HTR-8/SVneo (cell line): ENCODE measurements at places on chromosomes 11 and 22.

DNA sequence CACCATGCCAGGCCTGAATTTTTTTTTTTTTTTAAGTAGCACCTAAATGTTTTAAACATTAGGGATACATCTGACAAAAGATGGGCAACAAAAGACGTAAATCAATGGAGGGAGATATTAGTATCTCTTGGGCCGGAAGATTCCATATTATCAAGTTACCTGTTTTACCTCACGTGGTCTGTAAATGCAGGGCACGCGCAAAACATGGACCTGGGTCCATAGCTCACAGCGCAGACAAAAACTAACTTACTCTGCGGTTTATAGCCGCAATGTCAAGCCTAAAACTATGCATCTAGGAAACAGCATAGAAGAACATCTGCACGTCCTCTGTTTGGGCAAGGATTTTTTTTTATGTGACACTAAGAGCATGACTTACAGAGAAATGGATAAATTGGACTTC lies 31.5 kb upstream of the PANX2 start:
- no peak for DNase-seq

DNA sequence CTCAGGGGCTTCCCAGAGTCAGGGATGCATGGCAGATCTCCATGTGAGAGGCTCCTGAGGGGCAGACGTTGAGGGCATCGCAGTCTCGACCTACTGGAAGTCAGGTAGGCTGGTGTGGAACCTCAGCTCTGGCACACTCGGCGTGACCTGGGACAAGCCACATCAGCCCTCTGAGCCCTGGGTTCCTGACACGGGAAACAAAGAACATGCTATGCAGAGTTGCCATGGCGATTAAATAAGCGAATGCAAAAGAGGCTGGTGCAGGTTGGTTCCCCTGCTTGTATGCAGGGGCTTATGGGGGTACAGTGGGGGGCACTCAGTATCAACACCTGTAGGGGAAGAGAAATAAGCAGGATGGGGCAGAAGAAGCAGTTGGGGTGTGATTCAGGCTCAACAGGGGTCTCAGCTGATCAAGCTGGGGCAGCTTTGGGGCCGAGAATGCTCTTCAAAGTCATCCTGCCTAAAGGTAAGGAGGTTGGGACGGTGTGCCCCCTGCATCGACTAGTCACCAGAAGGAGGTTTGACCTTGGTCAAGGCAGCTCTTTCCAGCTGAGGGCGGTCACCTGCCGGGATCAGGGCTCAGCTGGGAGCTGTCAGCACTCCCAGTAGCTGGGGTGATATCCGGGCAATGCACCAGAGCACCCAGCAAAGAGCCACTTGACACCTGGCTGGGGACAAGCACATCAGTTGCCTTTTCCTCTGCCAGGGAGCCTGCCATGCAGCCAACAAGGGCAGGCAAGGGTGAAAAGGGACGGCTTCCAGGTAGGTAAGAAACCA lies 442.7 kb downstream of the MIAT start:
- DNase-seq = no peak

GRCh38 chr11:92870196-92870832 lies 99.1 kb upstream of the MTNR1B start:
- no peak for DNase-seq

DNA sequence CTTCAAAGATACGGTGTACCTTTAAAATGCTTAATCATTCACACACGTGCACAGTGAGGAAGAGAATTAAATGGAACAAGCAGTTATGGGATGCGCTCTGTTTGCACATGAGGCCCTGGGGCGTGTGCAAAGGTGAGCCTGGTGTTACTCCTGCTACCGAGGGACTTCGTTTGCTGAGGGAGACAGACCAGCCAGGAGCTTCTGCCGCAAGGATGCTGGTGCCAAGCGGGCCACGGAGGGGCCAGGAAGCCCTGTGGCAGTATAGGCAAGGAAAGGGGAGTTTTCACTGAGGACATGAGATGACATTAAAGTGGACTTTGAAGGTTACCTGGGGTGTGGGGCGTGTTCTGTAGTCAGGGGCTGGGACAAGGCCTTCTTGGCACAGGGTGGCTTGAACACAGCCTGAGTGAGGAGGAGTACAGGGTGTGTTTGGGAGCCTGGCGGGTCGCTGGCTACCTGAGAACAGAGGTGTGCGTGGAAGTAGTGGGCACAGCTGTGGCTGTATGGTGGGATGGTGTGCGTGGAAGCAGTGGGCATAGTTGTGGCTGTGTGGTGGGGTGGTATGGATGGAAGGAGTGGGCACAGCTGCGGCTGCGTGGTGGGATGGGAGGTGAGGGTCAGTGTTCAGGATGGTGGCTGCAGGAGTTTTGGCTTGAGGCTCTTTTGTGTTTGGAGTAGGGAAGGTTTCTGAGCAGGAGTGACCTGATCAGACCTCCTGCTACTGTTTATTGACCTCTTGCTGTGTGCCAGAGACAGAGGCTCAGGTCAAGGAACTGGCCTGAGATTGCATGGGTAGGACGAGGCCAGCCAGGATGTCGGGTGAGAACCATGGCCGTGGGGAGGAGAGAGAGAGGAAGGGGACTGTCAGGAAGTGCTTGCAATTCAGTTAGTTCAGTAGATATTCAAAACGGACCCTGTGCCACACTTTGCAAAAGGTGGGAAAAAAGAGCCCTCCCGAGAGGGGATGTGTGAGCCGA lies 13.7 kb downstream of the TBC1D22A start:
- no peak for DNase-seq

DNA sequence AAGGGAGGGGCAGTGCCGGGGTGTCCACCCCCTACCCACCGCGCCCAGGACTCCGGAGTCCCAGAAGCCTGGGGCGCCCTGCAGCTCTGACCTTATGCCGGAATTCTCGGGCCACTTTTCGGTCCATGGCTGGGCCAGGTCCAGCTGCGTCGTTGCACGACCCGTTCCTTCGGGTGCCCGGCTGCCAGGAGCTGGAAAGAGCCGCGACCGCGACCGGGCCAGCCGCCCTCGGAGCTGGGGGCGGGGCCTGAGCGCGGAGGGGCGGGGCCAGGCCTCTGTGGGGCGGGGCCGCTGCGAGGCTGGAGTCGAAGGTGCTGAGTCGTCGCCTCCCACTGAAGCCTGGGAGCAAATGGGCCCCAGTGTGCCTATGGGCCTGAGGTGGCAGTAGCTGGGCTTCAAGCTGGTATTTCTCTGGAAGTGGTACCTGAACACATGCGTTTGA lies at the start of gene USH1C:
USH1C (minus strand) TSS at position 236 of the 442 bp plus-strand sequence; CDS start at position 127, 109 bp downstream.
- DNase-seq = no peak

- no peak for DNase-seq
Measured at GRCh38 chr22:40817737-40818136, 1.4 kb downstream of the SLC25A17 start.

- DNase-seq = no peak
Measured at GRCh38 chr11:119091178-119091577, 6.5 kb downstream of the HMBS start.

DNA sequence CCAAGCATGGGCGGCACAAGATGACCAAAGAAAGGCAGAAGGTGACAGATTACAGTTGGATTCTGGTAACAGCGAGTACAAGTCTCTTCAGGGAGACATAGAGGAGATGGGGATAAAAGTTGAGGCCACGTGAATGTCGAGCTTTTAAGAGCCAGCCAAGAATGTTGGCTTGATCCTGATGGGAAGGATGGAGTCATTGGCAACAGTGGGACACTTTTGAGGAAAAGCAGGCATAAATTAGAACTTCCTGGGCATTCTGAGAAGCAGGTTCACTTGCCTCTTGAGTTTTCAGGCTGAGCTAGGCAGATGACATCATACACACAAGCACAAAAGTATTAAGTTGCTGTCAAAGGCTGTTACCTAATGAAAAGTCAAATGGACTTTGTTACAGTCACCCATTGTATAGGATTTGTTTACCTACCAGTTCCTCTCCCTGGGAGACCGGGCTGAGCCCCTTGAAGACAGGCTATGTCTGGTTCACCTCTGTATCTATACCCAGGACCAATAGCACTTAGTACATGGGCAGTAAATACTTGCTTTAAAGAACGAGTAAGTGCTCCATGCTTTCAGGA lies 41.1 kb downstream of the TNRC6B start:
- no peak for DNase-seq

DNA sequence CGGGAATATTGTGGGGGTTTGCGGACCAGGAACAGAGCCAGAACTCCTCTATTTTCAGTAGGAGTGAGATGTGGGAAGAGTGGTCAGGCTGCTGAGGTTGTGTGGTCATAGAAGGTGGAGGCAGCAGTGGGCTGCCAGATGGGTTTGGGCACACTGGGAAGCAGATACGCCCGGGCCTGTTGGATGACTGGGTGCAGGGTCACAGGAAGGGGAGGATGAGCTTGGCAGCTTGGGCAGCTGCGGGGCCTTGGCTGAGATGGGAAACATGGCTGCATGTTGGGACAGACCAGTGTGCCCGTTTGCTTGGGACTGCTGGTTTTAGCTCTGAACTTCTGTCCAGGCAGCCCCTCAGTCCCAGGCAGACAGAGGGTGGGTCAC lies 11.4 kb downstream of the SHANK3 start:
- no peak for DNase-seq

DNA sequence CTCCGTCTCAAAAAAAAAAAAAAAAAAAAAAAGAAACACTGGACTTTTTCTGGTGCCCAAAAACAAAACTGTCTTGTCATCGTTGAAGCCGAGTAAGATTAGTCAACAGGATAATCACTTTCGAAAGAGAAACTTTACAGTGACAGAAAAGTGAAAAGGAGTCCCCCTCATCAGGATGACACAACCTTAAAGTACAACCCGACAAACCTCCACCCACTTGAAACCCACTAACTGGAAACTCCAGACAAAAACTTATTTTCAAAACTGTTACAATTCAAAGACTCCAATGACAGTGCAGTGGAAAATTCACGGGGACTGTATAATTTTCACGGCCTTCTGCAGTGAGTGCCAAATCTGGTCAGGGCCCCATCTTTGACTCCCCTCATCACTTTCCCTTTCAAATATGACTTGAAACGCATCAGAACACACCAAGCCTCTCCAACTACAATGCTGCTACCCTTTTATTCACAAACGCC lies 1.3 kb downstream of the DENND5A start:
- peak; percentile 41 for DNase-seq

DNA sequence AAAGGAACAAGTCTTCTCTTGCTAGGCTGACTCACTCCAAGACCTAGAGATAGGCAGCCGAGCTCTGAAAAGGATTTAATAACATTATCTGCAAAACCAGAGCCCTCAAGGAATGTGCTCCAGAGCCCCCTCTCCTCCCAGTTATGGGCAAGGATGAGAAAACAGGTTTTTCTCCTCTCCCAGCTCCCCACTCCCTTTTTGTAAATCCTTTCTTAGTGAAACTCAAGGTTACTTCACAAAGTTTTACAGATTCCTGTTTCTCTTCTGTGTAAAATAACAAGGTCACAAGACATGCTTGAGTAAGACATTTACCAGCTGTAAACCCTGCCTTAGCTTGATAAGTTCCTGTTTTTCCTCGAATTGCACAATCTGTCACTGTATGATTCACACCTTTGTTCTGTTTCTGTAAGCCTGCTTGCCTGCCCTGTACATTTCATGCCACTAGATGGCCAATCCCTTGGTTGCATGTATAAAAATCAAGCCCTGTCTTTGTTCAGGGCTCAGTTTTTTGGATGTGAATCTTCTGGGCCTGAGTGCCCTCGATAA lies 489.4 kb downstream of the KCNA4 start:
- no peak for DNase-seq

DNA sequence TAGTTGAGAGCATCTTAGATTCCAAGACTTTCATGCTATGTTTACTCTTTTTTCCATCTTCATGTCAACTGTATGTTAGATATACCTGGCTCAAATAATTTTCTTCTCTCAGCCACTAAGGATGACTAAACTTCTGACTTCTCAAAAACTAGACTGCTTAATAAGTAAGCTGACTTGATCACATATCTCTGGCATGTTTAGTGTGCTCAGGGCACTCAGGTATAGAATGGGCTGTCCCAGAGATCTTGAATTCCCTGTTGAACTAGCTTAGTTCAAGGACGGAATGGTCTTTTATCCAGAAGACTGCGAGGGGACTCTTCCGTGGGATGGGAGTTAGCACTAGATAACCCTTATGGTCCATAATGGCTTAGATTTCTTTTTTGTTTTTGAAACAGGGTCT lies 13.0 kb downstream of the NEU3 start:
- no peak for DNase-seq

DNA sequence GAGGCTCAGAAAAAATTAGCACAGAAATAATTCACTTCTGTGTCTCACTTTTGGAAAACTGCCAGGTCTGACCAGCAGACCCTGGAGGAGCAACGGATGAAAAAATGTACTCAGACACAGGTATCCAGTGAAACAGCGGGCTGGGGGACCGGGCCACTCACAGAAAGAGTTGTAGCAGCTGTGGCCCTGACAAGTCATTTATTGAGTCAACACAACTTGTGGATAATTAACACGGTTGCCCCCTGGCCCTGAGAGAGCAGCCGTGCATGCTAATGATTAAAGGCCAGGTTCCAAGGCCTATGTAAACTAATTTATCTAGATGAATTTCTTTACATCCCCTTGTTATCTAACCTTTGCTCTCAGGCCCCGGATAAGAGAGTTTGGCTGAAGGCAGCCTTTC lies 131.3 kb downstream of the AASDHPPT start:
- DNase-seq = no peak

DNA sequence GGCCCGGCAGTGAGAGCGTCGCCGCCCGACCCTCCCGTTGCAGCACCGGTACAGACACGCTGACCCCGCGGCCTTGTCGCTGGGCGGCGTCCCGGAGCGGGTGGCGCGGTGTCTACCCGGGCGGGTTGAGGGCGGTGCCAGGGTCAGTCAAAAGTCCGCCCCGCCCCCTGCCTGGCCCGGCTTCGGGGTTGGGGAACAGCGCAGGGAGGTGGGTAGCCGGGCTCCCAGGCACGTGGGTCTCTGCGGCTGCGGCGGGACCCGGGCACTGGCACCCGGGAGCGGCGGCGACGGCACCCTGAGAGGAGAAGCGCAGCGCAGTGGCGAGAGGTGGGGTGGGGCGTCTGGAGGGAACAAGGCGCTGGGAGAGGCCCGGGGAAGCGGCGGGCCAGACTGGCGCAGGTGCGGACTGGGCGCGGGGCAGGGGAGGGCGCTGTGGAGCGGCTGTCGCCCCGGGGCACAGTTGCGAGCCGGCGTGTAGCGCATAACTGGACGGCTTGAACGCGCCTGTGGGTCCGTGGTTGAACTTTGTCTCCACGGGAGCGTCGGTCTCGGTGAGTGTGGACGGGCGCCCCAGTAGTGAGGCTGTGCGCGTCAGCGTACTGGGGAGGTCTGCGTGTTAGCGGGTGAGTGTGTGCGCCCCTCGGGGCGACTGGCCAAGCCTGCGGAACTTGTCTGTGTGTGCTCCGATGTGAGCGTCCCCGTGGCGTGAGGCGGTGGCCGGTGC lies at the start of gene P2RY2:
P2RY2 (plus strand) TSS at position 176 of the 724 bp plus-strand sequence. CDS start 15,879 bp downstream, outside the sequence.
- no peak for DNase-seq

GRCh38 chr11:47109727-47110246 lies 66.9 kb downstream of the ARFGAP2 start:
- DNase-seq = no peak

DNA sequence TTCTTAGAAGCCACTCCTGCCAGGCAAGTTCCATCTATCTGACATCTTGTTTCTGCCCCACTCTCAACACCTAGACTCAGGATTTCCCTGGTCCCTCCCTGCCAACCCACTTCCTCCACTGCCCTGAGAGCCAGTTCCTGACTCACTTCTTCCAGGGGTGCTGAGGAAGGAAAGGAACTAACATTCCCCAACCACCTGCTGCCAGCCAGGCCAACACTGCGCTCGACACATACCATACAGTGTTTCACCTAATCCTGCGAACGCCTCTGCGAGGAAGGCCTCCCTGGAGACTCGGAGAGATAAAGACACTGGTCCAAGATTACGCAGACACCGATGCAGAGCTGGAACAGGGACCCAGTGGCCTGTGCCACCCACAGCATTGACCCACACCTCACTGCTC lies 40.2 kb downstream of the MICAL3 start:
- no peak for DNase-seq

GRCh38 chr22:43777286-43777685 lies 34.8 kb downstream of the EFCAB6 start:
- peak; percentile 48 for DNase-seq

GRCh38 chr11:67498544-67498972 lies 6.6 kb downstream of the PITPNM1 start:
- no peak for DNase-seq
